ENCODE measurements at places on chromosomes 2 and 18. TPM values are rescaled to one million over a fixed set of nuclear protein-coding genes. Genes with fewer than 3 reads are reported as not detected.
A peak's percentile ranks its signal among the peaks of the same experiment; 100 is the strongest.

The SERPINB10 gene
- total RNA-seq: not detected

DNA sequence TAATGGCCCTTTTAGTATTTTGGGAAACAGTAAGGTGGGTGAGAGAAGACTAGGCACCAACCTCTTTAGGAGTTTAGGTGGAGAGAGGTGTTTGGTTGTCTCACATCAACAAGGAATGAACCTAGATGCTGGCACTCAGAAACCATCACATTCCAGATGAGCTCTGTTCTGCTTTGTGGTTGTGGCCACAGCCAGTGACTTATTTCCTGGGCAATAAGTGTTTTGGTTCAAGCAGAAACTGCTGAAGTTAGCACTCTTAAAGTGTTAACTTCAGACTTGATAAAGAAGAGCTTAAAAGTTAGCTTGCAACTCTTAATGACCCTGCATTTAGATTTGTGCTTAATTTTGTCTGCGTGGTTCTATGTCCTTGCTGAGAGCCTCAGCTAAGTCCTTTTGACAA is 929.2 kb downstream of the SLC4A3 start:
- no peak for DNase-seq

GRCh38 chr18:56248610-56249235 is 389.7 kb downstream of the TXNL1 start:
- no peak for DNase-seq

- DNase-seq: no peak
Observed at GRCh38 chr2:194826241-194826640, 830.8 kb upstream of the SLC39A10 start.

DNA sequence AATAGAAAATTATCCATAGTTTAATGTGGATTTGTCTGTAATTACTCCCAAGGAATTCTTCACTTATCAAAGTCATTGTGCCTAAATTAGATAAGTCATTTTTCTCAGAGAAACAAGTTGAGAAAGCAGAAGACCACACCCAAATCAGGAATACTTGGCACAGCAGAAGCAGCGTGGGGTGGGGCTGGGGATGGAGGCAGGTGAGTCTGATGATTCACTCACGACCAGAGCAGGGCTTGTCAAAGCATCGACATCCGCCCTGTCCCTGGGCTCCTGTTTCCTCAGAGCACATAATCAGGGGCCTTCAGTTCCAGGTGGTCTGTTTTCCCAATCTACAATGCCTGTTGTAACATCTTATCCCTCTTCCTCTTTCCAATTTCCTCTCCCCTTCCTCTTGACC is 31.5 kb upstream of the COLEC12 start:
- DNase-seq: no peak

The CHST10 gene
- total RNA-seq: 6.3 TPM

The TNP1 gene
- not detected for total RNA-seq

DNA sequence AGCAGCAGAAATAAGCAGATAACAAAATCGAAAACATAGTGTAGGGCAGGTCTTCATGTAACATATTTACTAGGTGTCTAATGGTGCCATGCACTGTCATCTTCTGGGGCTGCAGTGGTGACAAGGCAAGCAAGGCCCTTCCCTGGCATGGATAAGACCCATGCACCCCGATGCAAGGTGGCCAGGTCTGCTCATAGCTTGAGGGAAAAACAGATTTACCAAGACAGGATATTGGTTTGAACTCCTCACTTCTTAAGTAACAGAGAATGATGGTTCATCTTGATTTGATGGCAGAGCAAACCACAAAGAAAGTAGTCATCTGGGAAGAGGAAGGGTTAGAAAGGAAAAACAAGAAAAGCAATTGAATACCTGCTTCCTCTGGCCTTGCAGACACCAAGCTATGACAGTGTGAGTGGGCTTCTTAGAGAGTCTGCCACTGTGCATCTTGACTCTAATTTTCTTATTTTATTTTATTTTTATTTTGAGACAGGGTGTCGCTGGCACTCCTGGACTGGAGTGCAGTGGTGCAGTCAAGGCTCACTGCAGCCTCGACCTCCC is 35.8 kb upstream of the EML6 start:
- DNase-seq: no peak

DNA sequence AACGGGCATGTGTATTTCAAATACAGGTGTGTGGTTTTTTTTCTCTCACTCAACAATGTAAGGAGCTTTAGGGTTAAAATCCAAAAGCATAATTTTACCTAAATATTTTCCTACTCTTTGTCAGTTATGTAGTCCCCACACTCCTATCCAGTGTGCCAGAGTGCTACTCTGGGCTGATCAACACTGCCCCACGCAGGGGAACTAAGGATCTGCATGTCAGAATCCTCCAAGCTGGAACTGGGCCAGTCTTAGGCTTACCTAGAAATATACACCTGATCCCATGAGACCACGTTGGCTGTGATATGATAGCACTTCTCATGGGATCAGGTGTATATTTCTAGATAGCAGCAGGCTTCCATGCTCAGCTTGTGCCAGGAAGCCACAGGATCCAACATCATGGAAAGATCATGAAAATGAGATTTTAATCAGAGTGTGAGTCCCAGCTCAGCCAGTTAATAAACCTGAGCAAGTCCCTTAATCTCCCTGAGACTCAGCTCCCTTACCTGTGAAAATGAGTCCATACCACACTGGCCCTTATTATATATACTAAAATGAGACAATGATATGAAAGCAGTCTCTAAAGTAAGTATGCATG is 29.7 kb downstream of the CCDC141 start:
- DNase-seq: no peak

The GALNT5 gene
- 0.19 TPM for total RNA-seq

The SERTAD2 gene
- total RNA-seq: 17.3 TPM

- DNase-seq: no peak
Observed at GRCh38 chr18:75471850-75472249, 44.3 kb upstream of the SMIM21 start.

The SGPP2 gene
- total RNA-seq: not detected

- DNase-seq: no peak
Observed at GRCh38 chr2:67038195-67038594, 358.9 kb upstream of the ETAA1 start.

DNA sequence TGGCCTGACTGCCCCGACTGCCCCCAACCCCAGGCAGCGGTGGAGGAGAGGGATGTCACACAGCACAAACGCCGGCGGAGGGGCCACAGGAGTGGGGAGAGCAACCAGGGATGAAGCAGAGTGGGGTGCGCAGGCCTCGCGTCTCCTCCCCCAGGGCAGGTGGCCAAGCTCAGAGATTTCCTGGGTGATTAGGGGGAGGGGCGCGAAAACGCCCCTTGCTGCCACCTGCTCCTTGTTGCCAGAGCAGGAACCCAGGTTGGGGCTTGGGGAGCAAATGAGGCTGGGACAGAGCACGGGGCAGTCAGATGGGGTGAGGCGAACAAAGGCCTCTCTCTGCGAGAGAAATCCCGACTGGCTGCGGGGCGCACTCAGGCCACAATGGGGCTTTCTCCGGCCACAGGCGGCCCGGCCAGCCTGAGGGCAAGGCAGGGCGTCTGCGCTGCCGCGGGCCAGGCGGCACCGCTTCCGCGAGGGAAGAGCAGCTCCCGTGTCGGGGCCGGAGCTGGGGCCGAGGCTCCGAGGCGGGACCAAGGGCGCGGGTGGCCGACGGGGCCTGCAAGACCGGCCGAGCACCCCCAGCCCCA is 11.5 kb downstream of the TEX44 start:
- peak; percentile 87 for DNase-seq

The ADD2 gene
- 3.0 TPM for total RNA-seq

The MYOM1 gene
- 32.0 TPM for total RNA-seq

GRCh38 chr18:7415081-7415894 is 151.8 kb upstream of the PTPRM start:
- DNase-seq: peak; percentile 85

- DNase-seq: no peak
Observed at GRCh38 chr2:77712601-77713000, 190.4 kb upstream of the LRRTM4 start.

DNA sequence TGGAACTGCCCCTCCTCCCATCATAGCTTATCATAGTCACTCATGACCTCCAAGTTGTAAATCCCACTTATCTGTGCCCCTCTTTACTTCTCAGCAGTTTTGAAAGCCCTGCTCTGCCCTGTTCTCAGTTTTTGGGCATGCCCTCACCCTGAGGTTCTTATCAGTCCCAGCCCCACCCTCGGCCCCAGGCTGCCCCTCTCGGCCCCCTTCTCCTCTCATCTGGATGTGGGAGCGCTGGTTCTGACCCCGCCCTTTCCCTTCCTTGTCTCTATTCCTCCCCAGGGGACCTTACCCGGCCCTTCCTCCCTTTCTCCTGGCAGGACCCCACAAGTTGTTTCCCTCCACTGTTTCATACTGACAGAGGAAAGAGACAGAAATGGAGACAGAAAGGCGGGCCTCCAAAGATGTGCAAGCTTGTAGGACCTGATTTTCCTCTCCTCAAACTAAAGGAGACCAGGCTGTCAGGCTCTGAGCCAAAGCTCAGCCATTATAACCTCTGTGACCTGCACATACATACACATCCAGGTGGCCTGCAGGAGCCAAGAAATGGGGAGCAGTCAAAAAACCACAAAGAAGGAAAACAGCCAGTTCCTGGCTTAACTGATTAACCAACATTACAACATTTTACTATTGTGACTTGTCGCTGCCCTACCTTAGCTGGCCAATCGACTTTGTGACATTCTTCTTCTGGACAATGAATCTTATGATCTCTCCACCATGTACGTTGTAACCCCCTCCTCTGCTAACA is 171.0 kb upstream of the HS6ST1 start:
- DNase-seq: peak; percentile 46

- no peak for DNase-seq
Observed at GRCh38 chr2:98737848-98738247, 6.9 kb upstream of the MGAT4A start.

- DNase-seq: no peak
Observed at GRCh38 chr2:229282758-229283546, 11.9 kb upstream of the PID1 start.

- DNase-seq: no peak
Observed at GRCh38 chr2:189613077-189613636, 32.6 kb upstream of the SLC40A1 start.

Data from posterior vena cava (tissue), 2 donors.